CD8-positive, alpha-beta memory T cell (primary cell): ENCODE measurements at places on chromosomes 7 and 10. TPM values are rescaled to one million over a fixed set of nuclear protein-coding genes. Genes with fewer than 3 reads are reported as not detected.

Gene SLC26A3
- total RNA-seq = not detected

GRCh38 chr10:61900829-61901792, at the start of gene ARID5B:
Gene ARID5B, plus strand, starts transcription at chr10:61901699. Its CDS starts 11 bp downstream, at chr10:61901710.
- DNase-seq = peak; percentile 24
- H3K27ac ChIP-seq = peak within 1 kb of the TSS; percentile 91
- H3K27me3 ChIP-seq = no peaks in the 10 kb centered on the region
- peaks cover 46% of the 10 kb centered on the region for H3K4me1 ChIP-seq
- peak within 1 kb of the TSS; percentile 98 for H3K4me3 ChIP-seq

- no peak overlapping the region for H3K27ac ChIP-seq
- no peaks in the 10 kb centered on the region for H3K4me1 ChIP-seq
- no peak overlapping the region for H3K4me3 ChIP-seq
- DNase-seq = no peak
- no peaks in the 10 kb centered on the region for H3K36me3 ChIP-seq
- no peaks in the 10 kb centered on the region for H3K27me3 ChIP-seq
Observed at GRCh38 chr7:97269741-97270140, 152.2 kb downstream of the SDHAF3 start.

DNA sequence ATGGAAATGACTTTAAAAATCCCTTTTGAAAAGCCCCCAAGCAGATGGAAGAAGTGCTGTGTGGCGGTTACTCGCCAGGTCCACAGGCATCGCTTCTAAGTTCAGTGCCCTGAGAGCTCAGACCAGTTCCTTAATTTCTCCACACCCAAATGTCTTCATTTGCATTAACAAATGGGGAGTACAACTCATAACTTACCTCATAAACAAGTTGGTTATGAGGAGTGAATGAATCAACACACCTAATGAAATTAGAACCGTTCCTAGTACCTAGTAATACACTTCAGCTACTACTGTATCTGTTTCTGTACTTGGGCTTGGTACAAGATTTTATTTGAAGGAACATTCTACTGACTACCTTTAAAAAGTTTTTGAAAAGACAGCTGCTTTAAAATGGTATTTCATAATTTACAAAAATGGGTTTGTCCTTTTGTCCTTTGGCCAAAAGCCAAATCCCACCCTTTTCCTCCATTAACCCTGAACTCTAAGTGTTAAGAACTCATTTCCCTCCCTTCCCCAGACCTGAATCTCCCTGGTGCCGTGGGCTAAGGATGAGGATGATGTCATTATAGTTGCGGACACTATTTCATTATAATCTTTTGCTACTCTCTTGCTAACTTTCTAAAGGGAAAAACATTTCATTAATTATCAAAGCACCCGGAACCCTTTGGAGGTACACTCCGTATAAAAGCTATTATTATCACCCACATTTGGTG, 221.5 kb upstream of the CELF2 start:
- H3K4me1 ChIP-seq = no peaks in the 10 kb centered on the region
- H3K36me3 ChIP-seq = no peaks in the 10 kb centered on the region
- no peak overlapping the region for H3K4me3 ChIP-seq
- no peak for DNase-seq

GRCh38 chr7:105014693-105015389, 836 bp downstream of the KMT2E start:
- H3K36me3 ChIP-seq = no peaks in the 10 kb centered on the region
- peak overlapping the region; percentile 91 for H3K4me3 ChIP-seq
- peak overlapping the region; percentile 100 for H3K27ac ChIP-seq
- H3K4me1 ChIP-seq = peaks cover 23% of the 10 kb centered on the region
- DNase-seq = peak; percentile 71

Gene C10orf90
- total RNA-seq = not detected
